ENCODE measurements at places on chromosomes 6 and 20.

- DNase-seq: no peak
These were observed 160.4 kb downstream of the TMEM242 start for GRCh38 chr6:157162766-157163433.

GRCh38 chr6:101167638-101168037 is 225.9 kb upstream of the GRIK2 start:
- DNase-seq: no peak

DNA sequence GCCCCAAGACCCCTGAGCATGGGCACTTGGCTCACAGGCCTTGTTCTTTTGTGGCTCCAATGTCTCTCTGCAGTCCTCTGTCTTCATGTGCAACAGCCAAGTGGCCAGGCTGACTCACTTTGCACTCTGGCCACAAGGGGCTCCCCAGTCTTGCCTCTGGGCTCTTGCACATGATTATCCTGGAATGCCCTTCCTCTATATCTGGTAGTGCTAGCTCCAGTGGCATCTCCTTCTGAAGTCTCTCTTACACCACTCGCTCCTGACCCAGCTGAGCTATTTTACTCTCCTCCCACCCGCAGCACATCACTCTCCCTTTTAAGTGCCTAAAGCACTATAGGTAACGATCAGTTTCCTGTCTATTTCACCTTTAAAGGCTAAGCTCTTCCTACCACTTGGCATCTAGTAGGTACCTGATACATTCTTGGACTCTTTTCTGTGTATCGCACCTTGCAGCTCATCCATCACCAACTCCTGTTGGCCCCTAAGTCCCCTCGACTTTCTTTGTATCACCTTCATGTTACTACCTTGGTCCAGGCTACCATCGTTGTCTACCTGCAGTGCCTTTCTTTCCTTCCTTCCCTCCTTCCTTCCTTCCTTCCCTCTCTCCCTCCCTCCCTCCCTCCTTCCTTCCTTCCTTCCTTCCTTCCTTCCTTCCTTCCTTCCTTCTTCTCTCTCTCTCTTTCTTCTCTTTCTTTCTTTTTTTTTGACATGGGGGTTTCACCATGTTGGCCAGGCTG is 211.9 kb upstream of the RNF24 start:
- peak; percentile 94 for DNase-seq

DNA sequence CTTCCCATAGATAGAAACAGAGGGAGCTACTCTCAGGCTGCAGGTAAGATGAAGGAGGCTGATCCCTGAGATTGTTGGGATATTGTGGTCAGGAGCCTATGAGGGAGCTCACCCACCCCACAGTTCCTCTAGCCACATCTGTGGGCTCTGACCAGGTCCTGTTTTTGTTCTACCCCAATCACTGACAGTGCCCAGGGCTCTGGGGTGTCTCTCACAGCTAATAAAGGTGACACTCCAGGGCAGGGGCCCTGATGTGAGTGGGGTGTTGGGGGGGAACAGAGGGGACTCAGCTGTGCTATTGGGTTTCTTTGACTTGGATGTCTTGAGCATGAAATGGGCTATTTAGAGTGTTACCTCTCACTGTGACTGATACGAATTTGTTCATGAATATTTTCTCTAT is 2.8 kb downstream of the HLA-F start:
- no peak for DNase-seq

DNA sequence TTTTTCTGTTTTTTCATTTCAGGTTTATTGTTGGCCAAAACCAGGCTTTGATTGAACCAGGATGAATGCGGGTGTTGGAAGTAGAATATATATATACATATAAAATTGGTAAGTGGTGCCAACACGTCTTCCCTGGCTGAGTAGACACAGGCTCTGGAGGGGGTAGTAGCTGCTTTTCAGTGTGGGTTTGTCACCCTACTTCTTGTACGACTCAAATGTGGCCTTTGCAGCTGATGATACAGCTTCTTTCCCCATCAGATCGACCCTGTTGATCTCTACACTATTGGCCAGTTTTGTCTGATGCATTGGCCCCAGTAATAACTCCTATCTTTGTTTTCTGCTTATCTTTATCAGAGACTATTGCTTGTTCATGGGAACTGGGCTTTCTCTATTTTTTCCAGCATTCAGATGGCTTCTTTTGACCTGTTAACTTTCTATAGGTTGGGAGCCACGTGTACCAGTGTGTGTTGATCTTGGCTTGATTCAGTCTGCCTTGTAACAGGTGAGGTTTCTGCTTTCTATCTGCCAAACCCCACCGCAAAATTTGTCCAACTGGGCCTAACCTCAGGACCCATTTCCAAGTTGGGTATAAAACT is 2.7 kb upstream of the ZNFX1 start:
- no peak for DNase-seq

DNA sequence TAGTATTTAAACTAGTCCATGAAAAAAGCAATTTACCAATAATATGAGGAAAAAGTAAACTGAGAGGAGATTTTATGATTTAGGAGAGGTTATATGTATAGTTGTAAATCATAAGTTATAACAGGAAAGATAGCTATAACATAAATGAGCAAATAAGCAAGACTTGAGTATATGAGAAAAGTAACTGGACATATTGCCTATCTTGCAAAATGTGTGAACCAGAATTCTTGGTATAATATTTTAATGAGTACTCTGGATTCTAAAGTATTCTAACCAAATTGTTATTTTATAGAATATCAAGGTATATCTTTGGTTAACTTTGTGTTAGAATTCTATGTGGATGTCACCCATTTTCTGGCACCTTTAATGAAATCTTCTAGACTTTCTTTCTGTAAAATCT is 124.6 kb downstream of the PHF3 start:
- no peak for DNase-seq

GRCh38 chr6:14235653-14236356 is 118.2 kb downstream of the CD83 start:
- DNase-seq: no peak

- no peak for DNase-seq
These were observed 65.5 kb downstream of the NRN1 start for GRCh38 chr6:5941188-5941587.

GRCh38 chr6:37576336-37576737 is 76.6 kb upstream of the CCDC167 start:
- DNase-seq: peak; percentile 86
